Activated naive CD4-positive, alpha-beta T cell treated with Interleukin-2 at 50 U/mL for 16 hours (primary cell): ENCODE measurements at places on chromosomes 6 and 20.

GRCh38 chr6:26743941-26744699 lies 84.6 kb upstream of the ZNF322 start:
- DNase-seq, result no peak

DNA sequence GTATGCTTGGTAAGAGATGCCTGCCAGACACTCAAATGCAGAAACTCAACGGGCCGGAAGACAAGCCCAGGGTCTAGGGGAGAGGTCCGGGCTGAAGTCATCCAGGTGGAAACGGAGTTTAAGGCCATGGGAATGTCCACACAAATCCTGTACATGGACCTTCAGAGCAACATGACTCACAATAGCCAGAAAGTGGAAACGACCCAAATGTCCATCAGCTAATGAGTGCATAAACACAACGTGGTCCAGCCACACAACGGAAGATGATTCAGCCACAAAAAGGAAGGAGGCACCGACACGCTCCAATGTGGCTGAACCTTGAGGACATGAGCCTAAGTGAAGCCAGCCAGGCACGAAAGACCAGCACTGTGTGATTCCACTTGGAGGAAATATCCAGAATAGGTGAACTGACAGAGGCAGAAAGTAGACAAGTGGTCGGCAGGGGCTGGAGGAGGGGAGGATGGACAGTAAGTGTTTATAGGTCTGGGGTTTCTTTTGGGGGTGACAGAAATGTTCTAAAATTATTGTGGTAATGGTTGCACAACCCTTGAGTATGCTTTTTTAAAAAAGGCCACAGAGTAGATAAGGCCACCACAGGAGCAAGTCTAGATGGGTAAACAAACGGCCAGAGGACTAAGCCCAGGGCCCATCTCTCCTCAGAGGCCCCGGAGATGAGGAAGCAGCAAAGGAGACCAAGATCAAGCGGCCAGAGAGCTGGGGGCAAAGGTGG lies 105.6 kb downstream of the PREX1 start:
- DNase-seq, result no peak

DNA sequence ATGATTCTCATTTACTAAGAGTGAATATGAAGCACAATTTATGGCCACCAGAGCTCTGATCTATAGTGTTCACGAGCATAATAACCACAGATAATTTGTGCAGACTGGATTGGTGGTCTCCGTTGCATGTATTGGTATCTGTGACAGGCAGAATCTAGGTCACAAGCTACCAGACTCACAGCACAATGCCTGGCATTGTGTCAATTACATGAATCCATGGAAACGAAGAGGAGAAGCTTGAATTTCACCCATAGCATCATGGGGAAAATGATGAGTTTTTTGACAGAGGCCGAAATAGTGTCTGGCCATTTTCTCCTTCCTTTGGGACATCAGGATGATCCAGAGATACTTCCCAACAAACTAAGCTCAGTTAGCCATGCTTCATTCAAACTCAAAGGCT lies 52.3 kb upstream of the TMEM170B start:
- no peak for DNase-seq

GRCh38 chr6:223763-224162 lies 68.5 kb upstream of the DUSP22 start:
- DNase-seq, result peak; percentile 32
